Omental fat pad (tissue), 4 donors: ENCODE measurements at places on chromosomes 5 and 9.

DNA sequence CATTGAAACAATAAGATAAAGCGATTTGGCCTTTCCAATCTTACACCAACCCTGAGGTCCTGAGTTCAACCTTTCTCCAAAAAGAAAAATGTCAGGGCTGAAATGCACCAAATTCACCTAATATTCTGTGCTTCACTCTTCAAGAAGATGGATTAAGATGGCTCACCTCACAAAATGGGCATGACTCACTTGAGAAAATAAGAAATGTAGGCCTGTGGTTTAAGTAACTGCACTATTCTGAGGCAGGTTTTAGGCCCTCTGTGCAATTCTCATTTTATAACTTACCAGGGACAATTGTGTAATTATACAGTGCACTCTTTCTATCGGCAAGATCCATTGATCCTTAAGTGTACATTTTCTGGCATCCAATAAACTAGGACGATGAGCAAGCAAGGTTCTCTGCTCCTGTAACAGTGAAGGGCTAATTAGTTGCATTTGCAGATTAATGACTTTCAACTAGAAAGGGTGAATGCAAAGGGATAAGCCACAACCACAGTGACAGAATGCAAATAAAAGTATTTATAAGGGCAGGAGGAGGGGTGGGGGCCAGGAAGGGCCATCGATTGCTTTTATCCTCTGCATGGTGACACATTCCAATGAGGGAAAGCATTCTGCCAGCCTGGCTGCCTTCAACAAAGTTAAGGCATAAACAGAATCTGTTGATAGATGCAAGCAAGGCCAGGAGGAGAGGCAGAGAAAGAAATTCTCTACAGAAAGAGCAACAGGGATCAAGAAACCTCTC, 214.5 kb downstream of the CAAP1 start:
- no peak for DNase-seq

DNA sequence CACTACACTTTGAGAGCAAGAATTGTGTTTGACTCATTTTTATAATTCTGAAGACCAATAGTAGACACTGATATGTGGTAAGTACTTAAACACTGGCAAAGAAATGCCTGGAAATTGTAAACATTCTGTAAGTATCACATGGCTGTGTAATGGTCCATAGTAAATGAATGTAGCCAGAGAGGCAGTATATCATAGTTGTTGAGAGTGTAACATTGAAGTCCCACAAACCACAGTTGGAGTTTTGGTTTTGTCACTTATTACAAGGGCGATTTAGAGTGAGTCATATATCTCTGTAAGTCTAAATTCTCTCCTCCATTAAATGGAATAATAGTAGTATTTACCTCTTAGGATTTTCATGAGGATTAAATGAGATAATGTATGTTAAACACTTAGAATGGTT, 181.1 kb upstream of the MEF2C start:
- DNase-seq, result no peak

GRCh38 chr5:56481428-56482357, 248.6 kb upstream of the ANKRD55 start:
- no peak for DNase-seq

GRCh38 chr9:87465816-87466215, 31.9 kb upstream of the DAPK1 start:
- DNase-seq, result no peak

DNA sequence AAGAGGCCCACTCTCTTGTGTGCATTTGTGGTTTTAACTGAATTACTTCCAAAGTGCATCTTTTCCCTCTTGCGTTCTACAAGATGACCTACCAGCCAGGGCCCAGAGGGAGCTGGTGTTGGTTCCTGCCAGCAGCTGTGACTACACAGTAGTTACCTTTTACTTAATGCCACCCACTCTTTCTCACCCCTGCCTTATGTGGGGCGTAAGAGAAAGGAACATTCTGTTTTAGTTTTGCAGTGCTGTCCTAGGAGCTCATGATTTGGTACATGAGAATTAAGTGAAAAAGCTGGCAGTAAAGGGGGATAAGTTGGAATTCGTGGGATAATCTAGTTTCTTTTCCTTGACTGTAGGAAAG, 45.4 kb downstream of the RCL1 start:
- DNase-seq, result no peak

GRCh38 chr5:175816348-175816747, 55.0 kb upstream of the CPLX2 start:
- DNase-seq, result no peak

GRCh38 chr5:2611659-2612058, 139.8 kb downstream of the IRX2 start:
- no peak for DNase-seq
